Stimulated activated CD4-positive, alpha-beta T cell treated with anti-CD3 and anti-CD28 coated beads, TNF-alpha, amount 100 ng/mL, for 1 hour (primary cell): ENCODE measurements at places on chromosomes 13 and 19.

DNA sequence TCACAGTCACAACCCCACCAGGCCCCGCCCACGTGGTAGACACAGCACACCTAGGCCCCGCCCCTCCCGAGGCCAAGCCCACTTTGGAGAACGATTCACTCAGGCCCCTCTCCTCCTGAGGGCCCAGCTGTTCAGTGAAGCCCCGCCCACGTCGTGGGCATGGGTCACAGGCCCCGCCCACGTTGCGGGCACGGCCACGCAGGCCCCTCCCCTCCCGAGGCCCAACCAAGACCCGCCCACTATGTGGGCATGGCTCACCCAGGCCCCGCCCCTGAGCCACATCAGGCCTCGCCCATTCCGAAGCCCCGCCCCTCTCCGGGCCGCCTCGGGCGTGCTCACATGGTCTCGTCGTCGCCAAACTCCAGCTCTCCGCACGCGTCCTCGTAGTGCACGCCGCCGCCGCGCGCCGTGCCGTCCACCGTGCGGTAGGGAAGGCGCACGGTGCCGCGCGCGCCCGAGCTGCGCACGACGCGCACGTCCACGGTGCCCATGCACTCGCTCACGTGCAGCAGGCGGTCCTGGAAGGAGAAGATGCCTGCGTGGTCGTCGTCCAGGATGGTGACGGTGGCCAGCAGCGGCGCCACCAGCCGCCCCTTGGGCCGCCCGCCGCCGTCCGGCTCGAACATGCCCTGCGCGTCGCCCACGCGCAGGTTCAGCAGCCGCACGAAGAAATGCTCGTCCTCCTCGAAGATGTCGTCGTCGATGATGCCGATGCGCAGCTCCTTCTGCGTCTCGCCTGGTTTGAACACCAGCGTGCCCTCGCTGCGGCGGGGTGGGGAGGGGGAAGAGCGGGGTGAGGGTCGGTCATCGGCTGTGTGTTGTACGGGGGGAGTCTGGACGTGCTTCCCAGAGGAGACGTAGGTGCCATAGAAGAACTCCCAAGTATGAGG, 24.0 kb downstream of the SLC8A2 start:
- DNase-seq = no peak

GRCh38 chr19:8005534-8006256, at the start of gene ELAVL1:
Gene ELAVL1, minus strand, starts transcription at chr19:8005641. Its CDS starts 13,826 bp downstream, at chr19:7991815.
- DNase-seq = peak; percentile 75

GRCh38 chr13:73212482-73212881, 153.7 kb downstream of the KLF5 start:
- DNase-seq = no peak

DNA sequence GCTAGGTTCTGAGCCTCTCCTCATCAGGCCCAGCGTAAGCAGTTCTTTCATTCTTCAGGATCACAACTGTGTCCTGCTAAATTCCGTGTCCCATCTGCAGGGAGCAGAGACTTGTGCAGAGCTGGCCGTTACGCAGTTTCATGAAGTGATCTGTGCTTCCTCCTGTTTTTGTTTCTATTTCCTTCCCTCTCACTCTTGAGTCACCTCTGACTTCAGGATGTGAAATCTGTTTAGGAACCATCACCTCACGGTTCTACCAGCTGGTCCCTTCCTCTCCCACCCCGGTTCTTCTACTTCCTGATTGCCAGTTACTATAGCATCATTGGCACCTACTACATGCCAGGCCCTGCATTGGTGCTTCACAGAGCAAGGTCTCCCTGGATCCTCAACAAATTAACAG, 8.5 kb downstream of the MAU2 start:
- DNase-seq = no peak

DNA sequence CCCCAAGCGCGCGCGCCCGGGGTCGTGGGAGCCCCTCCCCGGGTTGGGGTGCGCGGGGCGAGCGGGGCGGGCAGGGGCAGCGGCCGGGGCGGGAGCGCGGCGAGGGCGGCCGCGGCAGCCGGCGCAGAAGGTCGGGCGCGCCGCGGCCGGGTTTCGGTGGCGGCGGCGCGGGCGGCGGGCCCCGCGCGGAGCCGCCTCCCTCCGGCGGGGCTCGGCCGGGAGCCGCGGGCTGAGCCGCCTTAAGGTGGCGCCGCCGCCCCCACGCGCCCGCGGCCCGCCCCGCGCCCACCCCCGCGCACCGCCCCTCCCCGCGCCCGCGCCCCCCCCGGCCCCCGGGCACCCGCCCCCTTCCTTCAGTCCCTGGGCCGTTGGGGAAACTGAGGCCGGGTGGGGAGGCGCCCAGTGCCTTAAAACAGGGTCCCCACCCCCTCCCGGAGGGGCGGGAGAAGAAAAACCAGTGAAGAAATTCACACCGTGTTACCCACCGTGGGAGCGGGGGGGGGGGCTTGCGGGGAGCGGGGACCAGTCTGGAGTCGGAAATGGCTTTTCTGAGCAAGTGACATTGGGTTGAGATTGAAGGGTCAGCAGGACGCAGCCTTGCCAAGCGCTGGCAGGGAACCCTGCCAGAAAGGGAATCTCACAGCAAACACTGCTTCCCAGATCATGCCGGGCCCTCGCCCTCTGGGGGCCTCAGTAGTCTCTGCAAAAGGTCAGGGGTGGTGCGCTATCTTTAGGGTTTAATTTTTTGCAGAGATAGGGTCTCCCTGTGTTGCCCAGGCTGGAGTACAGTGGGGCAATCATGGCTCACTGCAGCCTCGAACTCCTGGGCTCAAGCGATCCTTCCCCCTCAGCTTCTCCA, at the start of gene TLE2:
Gene TLE2 (minus strand): TSS at position 216 of the 859 bp plus-strand sequence. CDS start 376 bp downstream, outside the sequence.
- DNase-seq = no peak

DNA sequence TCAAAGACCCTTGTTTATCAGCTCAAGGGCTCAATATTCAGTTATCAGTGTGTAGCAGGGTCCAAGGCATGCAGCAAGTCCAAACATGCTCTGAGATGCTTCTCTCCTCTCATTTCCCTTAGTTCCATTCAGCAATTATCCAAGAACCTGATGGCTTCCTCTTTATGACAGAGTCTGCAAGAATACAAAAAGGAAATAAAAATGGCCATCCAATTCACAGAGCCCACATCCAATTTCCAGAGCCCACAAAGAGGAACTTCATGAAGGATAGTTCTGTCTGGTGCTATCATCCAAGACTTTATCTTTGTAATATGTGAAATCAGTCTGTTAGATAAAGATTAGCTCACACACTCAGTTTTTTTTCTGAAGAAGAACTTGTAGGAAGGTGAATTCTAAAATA, 217.2 kb downstream of the LACC1 start:
- no peak for DNase-seq

DNA sequence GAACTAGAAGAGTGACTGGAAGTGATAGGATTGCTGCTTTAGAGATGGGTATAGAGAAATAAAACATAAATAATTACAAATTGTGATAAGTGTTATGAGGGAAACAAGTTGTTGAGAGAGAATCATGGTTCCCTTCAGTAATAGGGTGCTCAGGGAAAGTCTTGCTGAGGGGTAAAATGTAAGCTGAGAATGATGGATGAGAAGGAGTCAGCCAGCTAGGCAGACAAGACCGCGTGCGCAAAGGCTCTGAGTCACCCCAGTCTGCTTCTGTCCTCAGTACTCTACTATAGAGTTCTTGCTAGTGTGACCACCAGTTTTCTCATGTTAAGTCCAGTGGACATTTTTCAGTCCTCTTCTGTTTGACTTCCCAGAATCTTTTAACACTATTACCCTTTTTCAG, 39.5 kb downstream of the PCCA start:
- DNase-seq = no peak

- no peak for DNase-seq
Observed at GRCh38 chr13:110162053-110162452, 144.9 kb downstream of the COL4A1 start.

- DNase-seq = no peak
Observed at GRCh38 chr19:18274219-18274780, at the start of gene IQCN. Gene IQCN, minus strand, starts transcription at chr19:18274452. Its CDS starts 4,974 bp downstream, at chr19:18269478.

GRCh38 chr13:42762251-42762650, 19.1 kb upstream of the FAM216B start:
- no peak for DNase-seq

- no peak for DNase-seq
Observed at GRCh38 chr19:17834350-17835181, 13.2 kb downstream of the JAK3 start.

DNA sequence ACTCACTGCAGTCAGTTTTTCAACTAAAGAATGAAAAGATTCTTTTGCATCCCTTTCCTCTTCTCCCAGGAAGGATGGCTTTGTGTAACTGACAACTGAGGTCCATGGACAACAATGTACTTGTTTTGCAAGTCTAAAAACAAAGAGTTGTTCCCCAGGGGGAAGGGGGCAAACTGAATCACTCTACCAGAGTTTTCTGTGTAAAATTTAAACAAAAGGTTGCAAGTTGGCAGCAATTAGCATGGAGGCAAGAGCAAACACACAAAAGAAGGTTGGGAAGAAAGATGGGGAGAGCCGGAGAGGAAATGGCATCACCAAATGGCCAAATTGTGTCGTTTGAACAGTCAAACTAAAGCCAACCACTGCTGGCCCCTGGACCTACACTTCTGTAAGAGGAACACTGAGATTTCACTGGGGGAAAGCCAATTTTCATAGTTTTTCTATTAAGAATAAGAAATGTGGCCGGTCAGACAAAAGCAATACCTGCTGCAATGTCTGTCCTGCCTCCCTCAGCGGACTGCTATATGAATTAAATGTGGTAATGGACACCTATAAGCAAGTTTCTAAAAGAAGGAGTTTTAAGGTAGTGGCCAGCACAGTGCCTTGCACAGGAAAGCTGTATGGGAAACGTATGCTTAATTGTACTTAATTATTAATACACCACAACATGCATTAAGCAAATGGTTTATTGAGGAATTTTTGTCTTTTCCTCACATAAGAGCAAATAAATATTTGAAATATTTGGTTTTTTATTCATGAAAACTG, 16.1 kb upstream of the SACS start:
- DNase-seq = no peak

- no peak for DNase-seq
Observed at GRCh38 chr13:71867131-71867814, at the start of gene DACH1. Gene DACH1, minus strand, starts transcription at chr13:71867204.

DNA sequence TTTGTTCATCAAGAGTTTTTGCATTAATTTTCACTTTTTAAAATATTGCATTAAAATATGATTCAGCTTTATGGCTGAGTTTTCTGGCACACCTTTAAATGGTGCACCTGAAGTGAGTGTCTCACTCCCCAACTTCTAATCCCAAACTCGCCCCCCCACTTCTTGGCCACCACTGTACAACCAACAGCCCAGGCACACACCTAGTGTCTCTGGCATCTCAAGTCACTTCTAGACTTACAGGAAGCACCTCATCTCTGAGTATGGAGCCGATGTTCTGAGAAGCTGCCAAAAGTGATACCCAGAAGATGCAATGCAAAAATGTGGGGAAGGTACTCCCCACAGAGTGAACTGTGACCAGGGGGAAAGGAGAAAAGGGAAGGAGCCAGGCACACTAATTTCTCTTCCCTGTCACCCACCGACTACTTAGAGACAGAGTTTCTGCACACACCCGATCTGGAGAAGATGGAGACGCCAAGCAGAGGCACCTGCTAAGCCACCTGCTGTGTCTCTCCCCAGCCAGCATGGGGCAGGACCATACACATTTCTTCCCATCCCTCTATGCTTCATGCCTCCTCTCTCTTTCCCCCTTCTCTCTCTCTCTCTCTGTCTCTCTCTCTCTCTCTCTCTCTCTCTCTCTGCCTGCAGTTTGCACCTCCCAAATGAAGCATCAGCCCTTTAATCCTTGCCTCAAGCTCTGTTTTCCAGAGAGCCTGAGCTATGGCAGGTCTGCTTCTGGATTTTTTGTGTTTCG, 155.3 kb upstream of the ZNF507 start:
- DNase-seq = no peak

DNA sequence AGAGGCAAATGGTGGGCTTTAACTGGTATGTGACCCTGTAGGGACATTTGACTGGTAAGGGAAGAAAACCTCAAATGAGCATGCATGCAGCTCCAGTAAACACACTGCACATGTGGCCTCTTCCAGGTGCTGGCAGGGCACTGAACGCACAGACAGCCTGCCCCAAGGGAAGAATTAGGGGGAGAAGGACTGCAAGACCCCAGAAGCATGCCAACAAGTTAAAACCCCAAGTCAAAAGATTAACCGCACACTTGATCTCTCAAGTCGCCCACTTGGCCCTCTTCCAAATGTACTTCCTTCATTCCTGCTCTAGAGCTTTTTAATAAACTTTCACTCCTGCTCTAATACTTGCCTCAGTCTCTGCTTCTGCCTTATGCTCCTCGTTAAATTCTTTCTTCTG, 46.9 kb upstream of the SLITRK1 start:
- no peak for DNase-seq

GRCh38 chr13:80924596-80924995, 583.7 kb upstream of the SPRY2 start:
- no peak for DNase-seq

DNA sequence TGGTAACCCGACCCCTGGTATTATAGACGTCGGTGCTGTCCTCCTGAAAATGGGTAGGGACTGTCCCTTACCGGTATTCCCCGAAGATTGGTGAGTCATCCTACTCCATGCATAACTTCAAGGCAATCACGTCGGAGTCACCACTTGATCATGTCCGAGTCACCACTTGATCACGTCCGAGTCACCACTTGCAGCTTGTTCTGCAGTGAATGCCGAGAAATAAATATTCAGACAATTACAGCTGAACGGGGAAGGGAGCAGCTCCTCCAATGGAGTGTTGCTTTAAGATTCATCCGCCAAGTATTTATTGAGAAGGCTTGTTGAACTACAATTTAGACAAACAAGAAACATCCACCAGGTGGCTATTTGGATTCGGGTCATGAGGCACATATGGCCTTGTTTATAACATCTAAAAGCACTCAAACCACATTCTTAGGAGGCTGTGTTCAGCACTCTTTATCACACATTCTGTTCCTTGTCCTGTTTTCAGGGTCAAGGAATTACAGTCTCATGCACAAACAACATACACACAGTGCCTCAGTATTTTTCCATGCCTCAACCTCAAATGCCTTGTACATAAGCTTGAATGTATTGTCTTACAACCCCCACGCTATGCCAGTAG, 43.1 kb downstream of the ZNF726 start:
- DNase-seq = no peak

DNA sequence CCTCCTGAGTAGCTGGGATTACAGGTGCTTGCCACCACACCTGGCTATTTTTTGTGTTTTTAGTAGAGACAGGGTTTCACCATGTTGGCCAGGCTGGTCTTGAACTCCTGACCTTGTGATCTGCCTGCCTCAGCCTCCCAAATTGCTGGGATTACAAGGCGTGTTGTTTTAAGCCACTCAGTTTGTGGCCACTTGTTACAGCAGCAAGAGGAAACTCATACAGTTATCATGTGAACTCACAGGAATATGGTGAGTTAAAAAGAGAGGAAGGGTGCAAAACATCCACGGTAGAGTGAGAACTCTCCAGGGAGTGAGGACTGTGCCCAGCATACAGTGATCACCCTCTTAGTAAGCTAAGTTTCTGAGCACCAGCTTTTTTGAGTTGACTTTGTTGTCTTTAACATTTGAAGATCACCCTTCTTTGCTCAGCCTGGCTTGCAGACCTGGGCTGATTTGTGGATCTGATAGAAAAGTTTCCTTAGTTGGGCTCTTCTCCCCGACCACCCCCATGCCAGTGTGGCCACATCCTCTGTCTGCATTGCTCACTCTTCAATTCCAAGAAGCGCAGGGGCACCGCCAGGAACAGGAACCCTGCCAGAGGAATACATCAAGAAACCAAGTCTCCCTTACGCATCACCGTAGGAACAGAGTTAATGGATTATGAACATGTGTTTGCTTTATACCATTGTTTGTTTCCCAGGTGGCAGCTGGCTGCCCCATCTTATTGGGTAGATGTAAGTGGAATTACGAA, 16.0 kb downstream of the ALOX5AP start:
- no peak for DNase-seq

GRCh38 chr13:33251131-33251661, 34.4 kb downstream of the STARD13 start:
- DNase-seq = no peak

- DNase-seq = no peak
Observed at GRCh38 chr13:114211446-114212157, 23.1 kb upstream of the CDC16 start.
